ENCODE measurements at places on chromosomes 16 and 17. TPM values are rescaled to one million over a fixed set of nuclear protein-coding genes. Genes with fewer than 3 reads are reported as not detected.

EPX gene
- not detected for total RNA-seq

HBA1 gene
- total RNA-seq: not detected

CCL1 gene
- not detected for total RNA-seq

C17orf67 gene
- 0.64 TPM for total RNA-seq

RND2 gene
- total RNA-seq: not detected

SOX8 gene
- not detected for total RNA-seq

NLRC5 gene
- total RNA-seq: 1.7 TPM

MAPT gene
- total RNA-seq: under 0.01 TPM

COTL1 gene
- 38.4 TPM for total RNA-seq

KRTAP16-1 gene
- total RNA-seq: not detected

TPPP3 gene
- 0.24 TPM for total RNA-seq

RRN3 gene
- 42.9 TPM for total RNA-seq

MYLK3 gene
- under 0.01 TPM for total RNA-seq

SUMO2 gene
- total RNA-seq: 101 TPM

ZMYND15 gene
- 0.21 TPM for total RNA-seq

PPP1R27 gene
- not detected for total RNA-seq

All from tracheal epithelial cell (primary cell).